ENCODE measurements at places on chromosomes 16 and 17. TPM values are rescaled to one million over a fixed set of nuclear protein-coding genes. Genes with fewer than 3 reads are reported as not detected.

The MAP2K4 gene
- polyA plus RNA-seq = 8.1 TPM

- DNase-seq = no peak
Observed at GRCh38 chr16:88008840-88009239, 57.6 kb downstream of the BANP start.

DNA sequence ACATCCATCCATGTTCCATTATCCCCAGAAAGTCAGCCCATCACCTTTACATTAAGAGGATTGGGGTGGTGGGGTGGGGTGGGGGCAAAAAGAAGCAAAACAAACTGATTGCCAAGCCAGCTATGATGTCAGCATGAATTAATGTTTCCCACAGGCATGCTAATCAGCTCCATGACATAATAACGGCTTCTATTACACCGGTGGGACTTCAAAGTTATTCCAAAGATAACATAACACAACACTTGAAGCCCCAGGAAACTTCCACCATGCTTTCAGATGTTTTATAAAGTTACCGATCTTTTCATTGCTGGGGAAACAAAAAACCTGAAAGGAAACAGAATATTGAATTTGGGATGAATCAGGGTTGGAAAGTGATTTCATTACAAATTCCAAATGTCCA, 155.9 kb upstream of the IRX5 start:
- no peak for DNase-seq

DNA sequence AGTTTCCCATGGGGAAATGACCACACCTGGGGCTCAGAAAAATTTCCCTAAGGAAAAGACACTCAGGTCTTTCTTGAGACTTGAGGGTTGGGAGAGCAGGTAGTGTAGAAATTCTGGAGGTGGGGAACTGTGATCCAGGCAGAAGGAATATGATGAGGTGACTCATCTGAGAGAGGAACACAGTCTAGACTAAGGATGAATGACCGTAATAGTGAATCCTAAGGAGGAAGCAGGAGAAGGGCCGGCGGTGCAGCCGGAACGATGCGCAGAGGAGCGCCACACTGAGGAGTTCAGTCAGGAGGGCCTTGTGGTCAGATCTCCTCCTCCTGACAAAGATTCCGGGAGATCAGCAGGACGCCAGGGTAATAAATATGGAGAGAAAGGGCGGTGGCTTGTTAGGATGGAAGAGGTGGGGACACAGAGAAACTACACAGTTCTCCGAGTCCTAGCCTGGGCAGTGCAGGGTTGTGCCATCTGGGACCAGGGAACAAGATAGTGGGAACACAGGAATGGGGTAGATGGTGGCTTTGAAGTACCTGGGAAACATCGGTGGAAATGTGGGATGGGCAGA, 135.6 kb downstream of the PARN start:
- DNase-seq = no peak

GRCh38 chr17:16929035-16929680, 42.8 kb downstream of the TNFRSF13B start:
- no peak for DNase-seq

The CIBAR2 gene
- not detected for polyA plus RNA-seq

The PTGES3L gene
- polyA plus RNA-seq = not detected

DNA sequence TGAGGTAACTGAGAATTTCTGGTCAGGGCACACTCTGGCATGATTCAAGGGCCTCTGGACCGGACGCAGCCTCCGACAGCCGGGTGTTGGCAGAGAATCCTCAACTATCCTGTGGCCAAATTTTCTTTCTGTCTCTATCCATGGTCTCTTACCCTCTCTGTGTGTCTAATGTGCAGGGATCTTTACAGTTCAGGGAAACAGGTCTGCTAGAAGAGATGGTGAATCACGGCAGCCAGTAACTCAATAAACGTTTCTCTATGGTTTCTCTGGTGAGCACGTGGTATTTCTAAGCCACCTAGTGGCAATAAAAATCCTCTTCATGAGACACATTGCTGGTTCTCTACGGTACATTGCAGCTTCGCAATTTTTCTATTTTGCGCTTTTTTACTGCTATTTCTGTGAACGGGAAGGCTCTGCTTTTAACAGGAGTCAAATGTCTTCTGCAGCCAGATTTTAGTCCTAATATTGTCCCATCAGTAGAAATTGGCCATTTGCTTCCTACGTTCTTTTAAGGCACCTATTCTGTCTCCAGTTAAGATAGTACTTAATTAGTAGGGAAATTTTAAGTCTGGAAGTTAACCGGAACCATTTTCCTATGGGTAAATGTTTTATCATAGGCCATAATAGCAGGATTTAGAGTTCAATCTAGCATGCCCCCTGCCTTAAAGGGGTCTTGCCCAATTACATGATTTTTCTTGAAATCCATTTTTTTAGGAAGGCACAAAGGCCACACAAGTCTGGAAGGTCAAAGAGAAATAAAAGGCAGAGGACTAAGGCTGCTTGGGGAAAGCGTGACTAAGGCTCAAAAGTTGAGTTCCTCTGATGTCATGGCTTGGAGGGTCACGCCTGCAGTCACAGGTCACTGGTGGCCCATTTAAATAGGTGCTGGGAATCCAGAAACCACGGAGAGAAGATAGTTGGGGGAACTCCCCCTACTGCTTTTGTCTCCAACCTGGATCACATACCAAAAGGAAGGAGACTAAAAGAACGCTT, 31.5 kb downstream of the QPRT start:
- peak; percentile 78 for DNase-seq

- no peak for DNase-seq
Observed at GRCh38 chr17:82570277-82570676, 50.7 kb downstream of the FOXK2 start.
